Activated naive CD4-positive, alpha-beta T cell treated with anti-CD3 and anti-CD28 coated beads, Interleukin-2, amount 10 ng/mL, durations not matched to agents 7 days and 5 days (primary cell): ENCODE measurements at places on chromosomes 4 and X.

DNA sequence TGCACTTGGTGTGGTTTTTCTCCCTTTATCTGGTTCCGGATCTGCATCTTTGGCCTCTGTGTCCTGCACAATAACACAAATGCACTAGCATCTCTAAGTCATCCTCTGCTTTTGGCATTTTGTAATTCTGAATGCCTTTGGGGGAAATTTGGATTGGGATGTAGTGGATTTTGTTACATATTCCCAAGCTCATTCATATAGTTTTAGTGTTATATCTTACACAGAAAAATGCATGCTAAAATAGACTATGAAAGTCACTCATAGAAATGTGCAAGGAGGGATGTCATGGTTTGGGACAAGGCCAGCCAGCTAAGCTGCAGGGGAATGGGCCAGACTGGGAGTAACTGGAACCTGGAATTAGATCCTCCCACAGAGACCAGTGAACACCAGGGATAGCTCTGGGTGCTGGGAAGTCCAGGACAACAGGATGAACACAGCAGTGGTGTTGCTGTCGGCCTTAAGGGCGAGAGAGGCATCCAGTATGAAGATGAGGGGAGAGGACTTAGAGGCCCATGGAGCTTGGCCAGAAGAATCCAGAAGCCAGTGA, 20.1 kb downstream of the ENPP6 start:
- DNase-seq = no peak

- no peak for DNase-seq
Observed at GRCh38 chrX:86154553-86154952, 6.3 kb downstream of the DACH2 start.

- DNase-seq = no peak
Observed at GRCh38 chrX:129139837-129140598, 383.3 kb downstream of the SMARCA1 start.

DNA sequence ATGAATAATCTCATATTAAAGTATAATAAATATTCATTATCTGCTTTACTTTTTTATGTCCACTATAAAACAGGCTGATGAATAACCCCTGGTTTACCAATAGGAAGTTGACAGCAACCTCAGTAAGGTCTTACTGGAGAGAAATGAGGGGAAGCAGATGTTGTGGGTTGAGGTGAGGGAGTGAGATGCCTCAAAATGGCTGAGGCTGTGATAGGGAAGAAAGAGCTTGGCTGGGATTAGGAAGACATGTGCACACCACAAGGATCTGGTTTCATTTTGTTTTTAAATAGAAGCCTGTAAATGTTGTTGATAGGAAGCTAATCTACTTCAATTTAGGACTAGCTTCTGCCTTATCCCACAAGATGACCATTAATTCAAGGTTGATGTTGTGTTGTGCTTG, 14.4 kb upstream of the CYBB start:
- DNase-seq = no peak

DNA sequence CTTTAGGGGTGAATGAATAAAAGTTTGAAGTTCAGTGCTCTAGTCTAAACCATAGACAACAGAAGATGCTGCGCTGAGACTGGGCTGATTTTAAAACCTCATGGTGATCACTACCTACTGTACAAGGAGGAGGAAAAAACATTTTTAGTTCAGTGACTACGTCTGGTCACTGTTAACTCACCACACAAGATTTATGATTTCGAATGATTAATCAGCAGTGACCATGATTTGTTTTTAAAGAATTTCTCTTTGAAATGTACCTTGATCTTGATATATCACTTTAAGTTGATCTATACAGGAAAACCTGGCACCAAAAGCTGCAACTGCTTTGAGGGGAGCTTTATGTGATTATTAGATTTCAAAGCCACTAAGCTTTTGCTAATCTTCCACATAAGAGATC, 286.3 kb downstream of the PDGFC start:
- DNase-seq = no peak

- no peak for DNase-seq
Observed at GRCh38 chrX:52271206-52271605, 86.5 kb downstream of the MAGED4 start.

DNA sequence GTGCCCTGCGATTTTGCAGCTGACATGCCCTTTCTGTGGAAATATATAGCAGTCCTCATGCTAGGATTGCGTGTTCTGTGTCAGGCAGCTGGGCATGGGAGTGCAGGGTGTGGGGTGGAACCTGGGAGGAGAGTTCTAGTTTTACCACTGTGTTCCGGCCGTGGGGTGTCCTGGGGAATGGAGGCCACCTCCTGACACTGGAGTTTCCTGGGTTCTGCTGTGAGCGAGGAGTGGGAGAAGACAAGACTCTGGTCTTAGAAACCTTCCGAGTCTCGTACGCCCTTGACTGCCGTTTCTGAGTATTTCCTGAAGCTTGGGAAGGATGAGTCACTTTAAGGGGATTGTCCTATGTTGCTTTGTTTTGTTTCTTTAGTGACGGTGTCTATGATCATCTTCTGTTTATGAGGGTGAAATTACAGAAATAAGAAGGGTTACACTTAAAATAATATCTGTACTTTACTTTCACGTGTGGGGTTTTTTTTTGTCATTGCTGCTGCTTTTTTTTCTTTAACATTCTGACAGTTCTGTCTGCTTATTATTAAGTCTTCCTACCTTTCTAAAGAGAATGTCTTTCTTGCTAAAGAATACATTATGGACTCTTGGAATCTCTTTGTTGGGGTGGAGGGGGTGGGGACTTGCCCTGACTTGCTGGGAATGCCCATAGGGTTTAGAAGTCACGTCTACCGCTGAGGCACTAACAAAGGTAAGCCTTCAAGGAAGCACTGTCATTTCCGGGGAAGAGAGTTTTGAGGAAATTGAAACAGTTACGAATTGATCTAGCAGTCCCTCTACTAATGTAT, 19.1 kb downstream of the CD99 start:
- peak; percentile 38 for DNase-seq
